Fibroblast of skin of abdomen (primary cell): ENCODE measurements at places on chromosomes 6 and 20.

DNA sequence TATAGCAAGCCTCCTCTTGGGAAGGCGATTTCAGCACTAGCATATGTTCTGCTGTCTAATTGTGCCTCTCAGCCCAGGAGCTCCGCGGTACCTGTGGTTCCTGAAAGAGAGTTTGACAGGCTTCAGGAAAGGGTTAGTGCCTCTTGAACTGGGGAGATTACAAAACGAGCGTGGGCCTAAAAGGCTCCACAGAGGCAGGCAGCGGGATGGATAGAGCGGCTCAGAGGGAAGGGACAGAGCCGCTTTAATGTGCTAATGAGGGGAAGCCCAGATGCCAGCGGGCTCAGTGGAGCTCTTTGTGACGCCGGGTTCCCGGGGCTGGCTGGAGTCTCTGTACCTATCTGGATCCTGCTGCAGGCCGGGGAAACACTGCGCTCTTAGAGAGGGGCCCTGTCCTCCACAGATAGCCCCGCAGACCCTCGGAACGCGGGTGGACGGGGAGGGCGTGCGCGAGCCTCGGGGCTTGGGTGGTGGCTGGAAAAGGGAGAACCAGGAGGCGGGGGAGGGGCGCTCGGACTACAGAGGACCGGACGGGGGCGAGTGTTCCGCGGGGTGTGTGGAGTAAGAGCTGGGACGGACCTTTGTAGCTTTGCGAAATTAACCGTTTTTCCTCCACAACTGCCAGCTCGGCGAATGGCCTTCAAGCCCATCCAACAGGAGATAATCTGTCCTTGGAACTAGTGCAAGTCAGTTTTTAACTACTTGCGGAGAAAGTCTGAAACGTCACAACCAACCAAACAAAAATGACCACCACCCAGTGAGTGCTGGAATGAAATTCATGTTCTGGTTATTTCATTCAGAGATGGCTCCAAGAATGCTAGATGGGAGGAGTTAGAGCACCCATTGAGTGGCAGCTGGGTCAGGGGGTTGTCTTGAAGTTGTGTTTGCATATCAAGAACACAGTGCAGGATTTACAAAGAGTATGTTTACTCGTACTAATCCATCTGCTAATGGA is 13.0 kb downstream of the SLC35F1 start:
- no peak for DNase-seq

GRCh38 chr20:23393996-23394775 is 27.1 kb downstream of the NAPB start:
- no peak for DNase-seq

GRCh38 chr6:119067091-119067490 is 11.4 kb downstream of the FAM184A start:
- DNase-seq: no peak

- no peak for DNase-seq
Measured at GRCh38 chr6:45378334-45378926, 696 bp upstream of the SUPT3H start.

- no peak for DNase-seq
Measured at GRCh38 chr6:148345578-148345977, 2.9 kb downstream of the SASH1 start.

DNA sequence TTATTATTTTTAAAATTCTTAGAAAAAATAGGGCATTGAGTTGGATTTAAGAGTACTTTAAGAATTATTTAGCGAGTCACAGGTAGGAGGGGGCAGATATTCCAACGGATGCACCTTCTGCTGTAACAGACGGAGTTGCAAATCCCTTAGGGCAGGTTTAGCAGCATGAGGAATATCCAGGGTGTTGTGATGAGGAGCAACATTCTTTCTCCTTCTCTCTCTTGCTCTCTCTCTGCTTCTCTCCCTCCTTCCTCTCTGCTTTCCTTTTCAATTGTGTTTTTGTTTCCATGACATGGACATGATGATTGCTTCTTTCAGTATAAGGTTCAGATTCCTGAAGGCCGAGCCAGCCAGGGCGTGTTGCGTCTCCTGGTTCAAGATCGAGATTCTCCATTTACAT is 28.9 kb downstream of the CDH26 start:
- no peak for DNase-seq

DNA sequence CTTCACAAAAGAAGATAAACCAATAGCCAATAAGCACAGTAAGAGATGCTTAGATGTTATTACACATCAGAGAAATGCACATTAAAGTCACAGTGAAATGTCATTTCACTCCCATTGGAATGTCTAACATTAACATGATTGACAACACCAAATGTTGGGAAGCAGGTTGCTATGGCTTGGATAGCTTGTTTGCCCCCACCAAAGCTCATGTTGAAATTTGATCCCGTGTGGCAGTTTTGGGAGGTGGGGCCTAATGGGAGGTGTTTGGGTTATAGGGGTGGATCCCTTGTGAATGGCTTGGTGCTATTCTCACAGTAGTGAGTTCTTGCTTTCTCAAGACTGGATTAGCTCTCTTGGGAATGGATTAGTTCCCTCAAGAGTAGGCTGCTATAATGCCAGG is 44.8 kb downstream of the MRAP2 start:
- DNase-seq: no peak

DNA sequence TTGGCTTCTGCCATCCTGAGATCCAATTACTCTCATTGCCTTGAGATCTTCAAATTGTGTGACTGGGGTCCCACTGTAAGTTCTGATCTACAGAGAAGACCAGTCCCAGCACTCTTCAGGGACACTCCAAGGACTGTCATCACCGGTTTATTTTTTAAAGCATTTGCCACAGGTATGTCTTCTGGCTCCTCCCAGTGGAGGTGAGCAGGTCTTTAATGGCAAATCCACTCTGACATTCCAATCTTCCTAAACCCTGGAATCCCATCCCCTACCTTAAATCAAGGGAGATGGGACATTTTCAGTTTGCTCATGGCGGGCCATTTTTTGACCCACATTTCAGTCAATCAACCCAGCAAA is 35.2 kb upstream of the IYD start:
- no peak for DNase-seq
